SK-N-MC (cell line): ENCODE measurements at places on chromosomes 6 and 20.

GRCh38 chr6:111586554-111586953, 19.1 kb downstream of the TRAF3IP2 start:
- no peak for DNase-seq

GRCh38 chr6:119197271-119197670, 118.8 kb upstream of the FAM184A start:
- no peak for DNase-seq

DNA sequence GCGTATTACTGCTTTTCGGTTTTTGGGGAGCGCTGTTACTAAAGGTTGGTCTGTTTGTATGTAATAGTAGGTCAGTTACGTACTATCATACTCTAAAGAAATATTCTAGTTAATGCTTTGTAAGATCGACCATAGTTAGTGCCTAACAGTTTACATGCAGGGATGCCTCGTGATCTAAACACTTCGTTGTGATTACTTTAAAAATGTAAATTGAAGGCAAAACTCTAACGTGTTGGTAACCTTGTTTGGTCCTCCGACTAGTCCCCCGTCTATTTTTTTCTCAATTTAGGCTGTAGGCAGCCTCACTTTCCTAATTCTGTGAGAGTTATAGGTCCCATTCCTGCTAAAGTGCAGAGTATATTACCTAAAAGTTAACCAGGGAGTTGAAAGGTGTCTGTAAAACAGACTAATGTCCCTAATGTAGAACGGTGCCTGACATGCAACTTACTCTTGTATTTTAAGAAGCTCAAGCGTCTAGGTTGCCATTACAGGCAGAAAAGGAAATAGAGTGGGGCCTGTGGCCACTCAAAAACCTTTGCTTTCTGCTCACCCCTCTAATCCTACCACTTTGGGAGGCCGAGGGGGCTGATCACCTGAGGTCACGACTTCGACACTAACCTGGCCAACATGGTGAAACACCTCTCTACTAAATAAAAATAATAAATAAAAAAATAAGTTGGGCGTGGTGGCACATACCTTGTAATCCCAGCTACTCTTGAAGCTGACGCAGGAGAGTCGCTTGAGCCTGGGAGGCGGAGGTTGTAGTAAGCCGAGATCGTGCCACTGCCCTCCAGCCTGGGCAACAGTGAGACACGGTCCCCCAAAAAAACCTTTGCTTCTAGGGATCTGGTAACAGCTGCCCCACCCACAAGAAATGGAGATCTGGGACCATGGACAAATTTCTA, 37.8 kb downstream of the HFE start:
- DNase-seq = no peak

GRCh38 chr6:68730291-68731054, 95.4 kb downstream of the ADGRB3 start:
- DNase-seq = peak; percentile 78

GRCh38 chr6:91490671-91491301, 903.9 kb upstream of the MAP3K7 start:
- DNase-seq = no peak
